ENCODE measurements at places on chromosomes 5 and 9. TPM values are rescaled to one million over a fixed set of nuclear protein-coding genes. Genes with fewer than 3 reads are reported as not detected.

DNA sequence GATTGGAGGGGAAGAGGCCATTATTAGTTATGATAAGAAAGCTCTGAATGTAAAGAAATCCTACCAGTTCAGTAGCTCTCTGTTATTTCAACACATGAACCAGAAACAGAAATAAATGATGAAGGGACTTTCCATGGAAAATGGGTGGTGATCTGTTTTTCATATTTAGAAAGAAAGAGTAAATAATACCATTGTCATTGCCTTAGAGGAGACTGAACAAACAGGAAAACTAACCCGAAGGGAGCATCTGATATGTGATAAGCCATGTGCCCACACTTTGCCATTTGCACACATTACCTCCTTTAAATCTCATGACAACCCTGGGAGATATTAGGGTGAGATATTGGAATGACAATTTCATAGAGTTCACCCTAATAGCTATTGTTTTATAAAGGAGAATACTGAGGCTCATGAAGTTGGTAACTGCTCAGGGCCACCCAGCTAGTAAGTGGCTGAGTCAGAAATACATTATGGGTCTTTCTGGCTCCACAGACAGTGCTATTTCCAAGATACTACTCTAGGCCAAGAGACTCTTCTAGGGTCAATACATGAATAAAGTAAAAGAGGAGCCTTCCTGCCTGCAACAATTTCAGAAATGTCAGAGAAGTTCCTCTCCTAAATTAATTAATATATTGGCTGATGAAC lies 111.0 kb upstream of the SLIT3 start:
- DNase-seq, result no peak

DNA sequence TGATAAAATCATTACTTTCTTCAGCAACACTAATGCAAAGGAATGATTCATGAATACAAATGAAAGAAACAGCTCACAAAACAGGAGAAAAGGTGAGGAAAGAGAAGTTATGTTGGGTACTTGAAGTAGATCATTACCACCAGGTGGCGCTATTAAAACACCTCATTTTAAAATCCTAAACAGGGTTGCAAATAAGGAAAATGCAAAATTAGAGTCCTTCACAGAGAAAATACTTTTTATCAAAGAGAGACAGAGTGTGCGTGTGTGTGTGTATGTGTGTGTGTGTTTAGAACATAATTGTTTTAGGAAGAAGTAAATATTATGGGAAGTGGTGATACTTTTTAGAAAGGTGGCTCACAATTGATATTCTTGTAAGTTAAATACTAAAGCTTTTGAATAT lies 49.5 kb upstream of the CD180 start:
- DNase-seq, result peak; percentile 81

GRCh38 chr5:119290161-119290569 lies 65.7 kb upstream of the TNFAIP8 start:
- DNase-seq, result no peak

- no peak for DNase-seq
These were observed 129.5 kb downstream of the TRIO start for GRCh38 chr5:14272548-14273205.

- no peak for DNase-seq
These were observed 15.4 kb downstream of the SERINC5 start for GRCh38 chr5:80240368-80240986.

- DNase-seq, result no peak
These were observed 772 bp downstream of the DCAF10 start for GRCh38 chr9:37801287-37801850.

DNA sequence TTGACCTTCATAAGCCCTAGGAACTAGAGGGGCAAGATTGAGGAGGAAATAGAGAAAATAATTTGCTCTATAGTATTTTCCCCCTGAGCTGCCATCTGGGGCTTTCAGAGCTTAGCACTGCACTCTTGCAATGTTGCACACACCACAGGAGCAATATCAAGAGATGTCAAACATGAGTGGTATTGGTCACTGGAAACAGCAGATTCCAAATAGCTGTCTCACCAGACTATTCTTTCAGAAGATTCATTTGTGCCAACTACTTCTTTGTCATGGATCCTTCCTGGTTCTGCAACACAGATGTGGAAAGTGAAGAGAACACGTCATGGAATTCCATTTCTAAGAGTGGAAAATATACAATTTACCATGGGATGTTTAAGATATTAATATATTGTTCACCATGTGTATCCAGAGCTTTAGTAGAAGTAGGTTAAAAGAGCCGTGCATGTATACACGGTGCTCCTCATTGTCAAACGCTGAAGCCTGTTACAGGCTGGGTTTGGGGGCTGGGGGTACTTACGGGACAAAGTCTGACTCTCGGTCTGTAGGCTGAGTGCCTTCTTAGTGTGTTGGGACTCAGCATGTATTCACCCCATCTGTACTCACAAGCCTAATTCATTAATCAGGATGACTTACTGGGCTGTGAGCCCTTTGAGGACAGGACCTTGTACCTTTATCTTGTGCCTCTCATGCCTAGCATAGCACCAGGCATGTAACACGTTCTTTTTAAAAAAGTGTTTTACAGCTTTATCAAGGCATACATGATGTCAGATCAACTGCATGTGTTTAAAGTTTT lies 31.4 kb upstream of the GDNF start:
- DNase-seq, result no peak

- DNase-seq, result no peak
These were observed 66.2 kb downstream of the DRD1 start for GRCh38 chr5:175377816-175378215.

DNA sequence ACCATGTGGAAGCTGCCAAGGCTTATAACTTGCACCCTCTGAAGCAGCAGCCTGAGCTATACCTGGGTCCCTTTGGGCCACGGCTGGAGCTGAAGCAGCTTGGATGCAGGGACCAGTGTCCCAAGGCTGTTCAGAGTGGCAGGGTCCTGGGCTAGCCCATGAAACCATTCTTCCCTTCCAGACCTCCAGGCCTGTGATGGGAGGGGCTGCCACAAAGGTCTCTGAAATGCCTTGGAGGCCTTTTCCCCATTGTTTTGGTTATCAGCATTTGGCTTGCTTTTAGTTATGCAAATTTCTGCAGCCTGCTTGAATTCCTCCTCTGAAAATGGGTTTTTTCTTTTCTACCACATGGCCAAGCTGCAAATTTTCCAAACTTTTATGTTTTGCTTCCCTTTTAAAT lies 433.7 kb upstream of the ACO1 start:
- DNase-seq, result no peak

DNA sequence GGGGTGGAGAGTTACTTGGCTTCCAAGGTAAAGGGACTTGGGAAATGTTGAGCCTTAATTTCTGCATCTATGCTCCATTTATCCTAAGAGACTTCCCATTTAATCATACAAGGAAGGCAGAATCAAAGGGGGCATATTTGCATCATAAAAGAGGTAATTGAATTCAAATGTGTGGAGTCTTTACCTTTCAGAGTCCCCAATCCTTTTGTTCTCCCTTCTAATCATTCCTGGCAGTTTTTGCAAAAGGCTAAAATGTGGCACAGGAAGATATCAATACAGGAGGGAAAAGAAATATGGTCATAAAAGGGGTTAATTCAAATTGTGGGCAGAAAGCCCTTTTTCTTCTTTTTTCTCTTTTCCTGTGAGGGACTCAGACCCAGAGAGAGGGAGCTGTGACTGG lies 69.5 kb downstream of the SFXN1 start:
- no peak for DNase-seq

DNA sequence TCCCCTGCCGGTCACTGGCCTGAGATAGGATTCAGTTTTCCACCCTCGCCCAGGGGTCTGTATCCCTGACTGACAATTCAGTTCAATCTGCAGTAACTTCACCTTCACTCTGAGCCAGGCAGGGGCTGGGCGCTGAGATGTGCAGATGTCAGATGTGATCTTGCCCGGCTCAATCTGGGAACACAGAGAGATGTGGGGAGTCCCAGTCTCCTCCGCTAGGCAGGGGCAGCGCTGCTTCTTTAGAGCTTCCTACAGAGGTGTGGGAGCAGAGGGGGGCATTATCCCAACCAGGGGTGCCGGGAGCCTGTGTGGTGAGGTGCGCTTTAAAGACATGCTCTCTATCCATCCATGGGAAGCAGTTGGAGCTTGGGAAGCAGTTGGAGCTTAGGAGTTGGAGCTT lies 14.6 kb downstream of the TMOD1 start:
- no peak for DNase-seq

The TRAF1 gene
- polyA plus RNA-seq, result 4.7 TPM

The SLC27A6 gene
- 0.34 TPM for polyA plus RNA-seq

The FOXD4L4 gene
- not detected for polyA plus RNA-seq

The ANKRD20A1 gene
- polyA plus RNA-seq, result not detected

Data from hindlimb muscle (tissue), 1 donor.